ENCODE measurements at places on chromosomes 1 and 21. TPM values are rescaled to one million over a fixed set of nuclear protein-coding genes. Genes with fewer than 3 reads are reported as not detected.

DNA sequence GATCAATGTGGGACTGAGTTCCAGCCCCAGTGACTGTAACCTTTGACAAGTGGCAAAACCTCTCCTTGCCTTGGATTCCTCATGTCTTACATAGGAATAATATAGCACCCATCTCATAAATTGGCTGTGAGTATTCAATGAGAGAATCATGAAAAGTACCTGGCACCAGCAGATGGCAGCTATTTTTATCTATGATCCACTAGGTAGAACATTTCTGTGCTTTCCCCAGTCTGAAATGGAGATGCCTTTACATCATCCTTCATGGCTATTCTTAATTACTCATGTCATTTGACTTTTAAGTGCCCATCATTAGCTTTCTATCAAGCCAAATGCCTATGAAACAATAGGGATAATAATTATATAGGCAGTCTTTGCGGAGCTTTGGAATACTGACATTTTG lies 130.1 kb downstream of the TGFB2 start:
- no peak for DNase-seq

RIMKLA gene
- total RNA-seq: 0.49 TPM

DNA sequence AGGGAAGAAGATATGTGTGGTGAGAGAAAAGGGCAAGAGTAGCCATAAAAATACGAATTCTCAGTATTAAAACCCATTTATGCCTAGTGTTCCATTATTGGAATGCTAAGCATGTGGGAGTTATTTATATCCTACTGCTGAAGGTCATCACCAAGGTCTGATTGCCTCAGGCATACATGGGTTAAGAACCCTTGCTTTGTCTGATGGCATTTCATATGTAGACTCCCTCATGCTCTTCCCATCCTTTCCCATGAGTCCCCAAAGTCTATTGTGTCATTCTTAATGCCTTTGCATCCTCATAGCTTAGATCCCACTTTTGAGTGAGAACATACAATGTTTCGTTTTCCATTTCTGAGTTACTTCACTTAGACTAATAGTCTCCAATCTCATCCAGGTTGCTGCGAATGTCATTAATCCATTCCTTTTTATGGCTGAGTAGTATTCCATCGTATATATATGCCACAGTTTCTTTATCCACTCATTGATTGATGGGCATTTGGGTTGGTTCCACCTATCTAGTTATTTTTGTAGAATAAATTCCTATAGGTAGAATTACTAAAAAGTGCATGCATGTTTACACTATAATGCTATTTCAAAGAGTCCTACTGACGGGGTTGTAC lies 172.5 kb downstream of the DYRK1A start:
- no peak for DNase-seq

OR2L5 gene
- not detected for total RNA-seq

HCRTR1 gene
- 0.31 TPM for total RNA-seq

GABRD gene
- total RNA-seq: not detected

GRCh38 chr1:20426923-20427322 lies 59.1 kb downstream of the CAMK2N1 start:
- no peak for DNase-seq

- DNase-seq: no peak
Measured at GRCh38 chr1:161722406-161722805, 1.1 kb downstream of the FCRLB start.

RORC gene
- 0.45 TPM for total RNA-seq

PCSK9 gene
- total RNA-seq: 8.6 TPM

DNA sequence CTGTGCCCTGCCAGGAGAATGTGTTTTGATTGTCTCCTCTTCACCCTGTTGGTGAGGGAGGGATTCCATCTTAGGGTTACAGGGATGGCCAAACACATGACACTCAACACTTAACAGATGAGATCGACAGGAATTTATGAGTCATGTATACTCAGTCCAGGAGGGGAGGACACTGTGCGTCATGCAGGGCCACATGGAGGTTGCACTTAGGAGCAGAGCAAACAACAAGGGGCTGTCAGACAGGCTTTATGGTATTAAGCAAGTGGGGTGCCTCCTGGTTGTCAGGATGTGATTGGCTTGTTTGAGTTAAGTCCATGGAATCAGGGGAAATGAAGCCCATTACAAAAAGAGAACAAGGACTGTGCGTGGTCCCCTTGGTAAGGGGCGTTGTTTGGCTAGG lies 26.9 kb downstream of the EDARADD start:
- DNase-seq: no peak

GFI1 gene
- 0.85 TPM for total RNA-seq

- DNase-seq: no peak
Measured at GRCh38 chr1:53783056-53783455, 44.1 kb upstream of the GLIS1 start.

DNA sequence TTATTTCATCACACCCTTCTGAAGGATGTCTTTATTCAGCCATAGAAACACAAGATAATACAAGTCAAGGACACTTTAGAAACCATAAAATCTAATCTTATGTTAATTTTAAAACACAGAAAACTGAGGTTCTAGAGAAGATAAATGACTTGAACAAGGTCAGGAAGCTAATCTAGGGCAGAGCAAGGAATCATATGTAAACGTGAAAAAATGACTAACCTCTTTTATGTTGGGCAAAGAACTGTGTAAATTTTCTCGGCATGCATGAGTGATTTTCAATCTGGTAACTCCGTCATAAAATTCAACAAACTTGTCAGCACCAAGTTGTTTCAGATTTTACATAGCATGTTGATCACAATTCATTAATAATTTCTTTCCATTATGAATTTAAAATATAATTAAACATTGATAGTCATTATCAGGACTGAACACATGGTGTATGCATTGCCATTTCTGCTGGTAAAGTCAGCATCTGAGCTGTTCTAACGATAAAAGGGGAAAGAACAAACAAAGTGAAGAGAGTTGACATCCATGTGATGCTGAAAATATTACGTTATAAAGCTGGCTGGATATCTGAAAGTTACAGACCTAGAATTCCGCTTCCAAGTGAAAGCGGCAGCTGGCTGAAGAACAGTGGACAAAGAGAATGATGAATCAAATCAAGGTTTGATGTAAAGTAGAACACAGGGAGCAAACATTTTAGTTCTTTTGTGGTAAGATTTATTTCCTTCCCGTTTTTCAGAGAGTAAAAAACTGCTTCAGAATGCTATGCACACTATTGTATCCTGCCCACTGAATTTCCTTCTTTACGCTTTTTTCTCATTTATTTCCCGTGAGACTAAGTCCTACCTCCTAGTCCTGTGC lies 1037.4 kb upstream of the TMPRSS15 start:
- DNase-seq: no peak

DNA sequence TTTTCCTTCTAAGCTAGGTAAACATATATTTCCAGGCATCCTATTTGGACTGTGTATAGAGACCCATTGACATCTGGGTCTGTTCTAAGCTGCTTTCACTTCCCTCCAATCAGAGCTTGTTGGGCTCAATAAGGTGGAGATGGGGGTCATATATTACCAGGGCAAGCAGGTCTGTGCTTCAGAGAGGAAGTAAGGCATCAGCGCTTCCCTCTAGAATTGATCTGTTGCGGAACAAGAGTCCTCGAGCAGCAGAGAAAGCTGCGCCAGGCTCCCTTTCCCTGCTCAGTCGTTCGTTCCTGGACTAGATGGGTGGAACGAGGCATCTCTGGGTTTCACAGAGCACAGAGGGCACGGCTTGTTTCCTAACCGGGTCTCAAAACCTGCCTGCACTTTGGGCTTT lies 63.5 kb downstream of the DISC1 start:
- no peak for DNase-seq

GPR3 gene
- 0.71 TPM for total RNA-seq

DNA sequence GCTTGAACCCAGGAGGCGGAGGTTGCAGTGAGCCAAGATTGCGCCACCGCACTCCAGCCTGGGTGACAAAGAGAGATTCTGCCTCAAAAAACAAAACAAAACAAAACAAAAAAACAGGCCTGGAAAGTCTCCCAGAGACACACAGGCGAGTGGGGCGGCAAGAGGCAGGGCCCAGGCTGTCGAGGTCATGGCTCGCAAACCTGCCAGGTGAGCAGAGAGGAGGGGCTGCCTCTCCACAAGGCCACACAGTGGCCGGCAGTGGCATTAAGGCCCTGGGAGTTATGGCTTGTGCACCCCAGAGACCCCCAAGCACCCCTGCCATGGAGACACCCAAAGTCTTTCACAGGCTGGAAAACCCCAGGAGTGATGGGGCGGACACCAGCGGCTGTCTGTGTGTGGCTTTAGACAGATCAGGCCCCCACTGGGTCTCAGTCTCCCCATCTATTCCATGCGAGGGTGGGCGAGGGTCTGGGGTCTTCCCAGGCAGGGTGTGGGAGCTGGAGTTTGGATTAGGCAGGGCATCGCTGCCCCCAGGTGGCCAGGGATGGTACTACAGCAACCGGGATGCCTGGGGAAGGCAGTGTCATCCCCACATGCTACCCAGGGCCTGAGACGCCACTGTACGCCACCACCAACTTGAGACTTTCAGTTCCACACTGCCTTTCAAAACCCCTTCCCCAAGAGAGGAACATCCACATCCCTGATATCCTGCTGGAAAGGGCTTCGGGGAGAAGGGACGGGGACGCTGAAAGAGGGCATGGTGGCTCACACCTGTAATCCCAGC lies 7.3 kb upstream of the CTRC start:
- DNase-seq: peak; percentile 87

GRCh38 chr1:94801919-94802546 lies 18.1 kb upstream of the SLC44A3 start:
- no peak for DNase-seq

DNA sequence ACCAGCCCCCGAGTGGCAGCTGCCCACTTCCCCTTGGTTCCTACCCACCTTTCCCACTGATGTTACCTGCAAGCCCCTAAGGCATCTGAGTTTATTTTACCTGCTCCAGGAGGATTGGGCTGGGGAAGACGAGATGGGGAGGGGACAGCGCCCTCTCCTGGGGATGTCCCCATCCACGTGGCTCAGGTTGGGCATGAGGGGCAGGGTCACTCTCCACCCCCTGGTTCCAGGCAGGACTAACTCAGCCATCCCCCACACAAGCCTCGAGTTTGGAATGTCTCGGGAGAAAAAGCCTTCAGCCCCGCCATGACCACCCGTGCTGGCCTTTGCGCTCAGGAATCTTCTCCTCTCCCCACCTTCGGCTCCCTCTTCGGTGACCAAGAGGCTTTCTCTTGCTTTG lies 90.0 kb downstream of the ARHGEF10L start:
- DNase-seq: no peak

All from sciatic nerve (tissue), 2 donors.